ENCODE measurements at places on chromosomes 3 and 15.

DNA sequence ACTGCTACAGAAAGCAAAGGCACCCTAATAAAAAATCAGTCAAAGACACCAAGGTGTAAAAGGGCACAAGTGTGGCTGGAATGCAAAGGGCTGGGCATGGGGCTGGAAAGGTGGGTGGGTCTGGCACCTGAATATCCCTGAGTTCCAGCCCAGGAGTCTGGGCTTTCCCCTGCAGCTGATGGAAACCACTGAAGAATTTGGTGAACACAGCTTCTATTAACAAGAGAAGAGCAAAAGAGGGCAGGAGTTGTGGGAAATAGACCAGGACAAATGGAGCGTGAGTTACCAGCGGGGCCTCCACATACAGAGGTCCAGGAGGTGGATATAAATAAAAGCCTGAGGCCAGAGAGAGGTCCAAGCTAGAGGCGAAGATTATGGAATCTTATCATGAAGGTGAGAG is 45.1 kb upstream of the TPM1 start:
- no peak for DNase-seq

DNA sequence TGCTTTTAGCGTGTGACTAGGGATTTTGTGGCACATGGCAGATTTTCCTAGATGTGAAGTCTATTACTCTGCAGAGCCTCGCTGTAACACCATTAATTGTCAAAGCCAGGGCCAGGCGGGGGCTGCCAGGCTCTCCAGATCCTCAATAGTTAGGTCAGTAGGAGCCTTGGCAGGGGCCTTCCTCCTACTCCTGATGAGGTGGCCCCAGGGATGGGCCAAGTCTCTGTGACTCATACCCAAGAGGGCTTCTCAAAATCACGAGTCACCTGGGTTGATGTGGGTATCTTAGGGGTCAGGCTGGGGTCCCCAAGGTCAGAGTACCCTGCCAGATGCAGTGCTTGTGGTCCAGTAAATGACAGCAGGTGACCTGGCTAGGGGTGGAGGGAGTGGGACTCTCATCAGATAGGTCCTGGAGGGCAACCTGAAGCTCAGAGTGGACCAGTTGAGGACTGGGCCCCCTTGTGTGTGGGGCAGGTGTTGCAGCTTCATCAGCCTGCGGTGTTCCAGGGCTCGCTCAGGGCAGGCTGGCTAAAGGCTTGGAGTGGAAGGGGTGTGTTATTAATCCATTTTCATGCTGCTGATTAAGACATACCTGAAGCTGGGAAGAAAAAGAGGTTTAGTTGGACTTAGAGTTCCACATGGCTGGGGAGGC is 88.5 kb upstream of the MYZAP start:
- no peak for DNase-seq

DNA sequence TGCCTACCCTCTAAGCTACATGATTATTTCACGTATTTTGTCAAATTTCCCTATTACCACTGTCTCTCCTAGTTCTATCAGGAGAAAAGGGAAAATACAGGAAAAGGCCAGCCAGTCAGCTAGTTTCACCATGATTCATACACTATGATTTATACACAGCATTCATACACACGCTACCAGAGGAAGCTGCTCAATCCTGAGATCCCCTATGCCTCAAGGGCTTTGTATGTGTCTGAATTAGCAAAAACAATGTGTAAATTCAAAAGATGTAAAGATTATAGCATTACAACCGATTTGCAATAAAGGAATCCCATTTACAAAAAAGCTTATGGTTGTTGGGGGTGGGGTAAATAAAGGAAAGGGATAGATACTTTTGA is 3.1 kb upstream of the ACKR4 start:
- no peak for DNase-seq

DNA sequence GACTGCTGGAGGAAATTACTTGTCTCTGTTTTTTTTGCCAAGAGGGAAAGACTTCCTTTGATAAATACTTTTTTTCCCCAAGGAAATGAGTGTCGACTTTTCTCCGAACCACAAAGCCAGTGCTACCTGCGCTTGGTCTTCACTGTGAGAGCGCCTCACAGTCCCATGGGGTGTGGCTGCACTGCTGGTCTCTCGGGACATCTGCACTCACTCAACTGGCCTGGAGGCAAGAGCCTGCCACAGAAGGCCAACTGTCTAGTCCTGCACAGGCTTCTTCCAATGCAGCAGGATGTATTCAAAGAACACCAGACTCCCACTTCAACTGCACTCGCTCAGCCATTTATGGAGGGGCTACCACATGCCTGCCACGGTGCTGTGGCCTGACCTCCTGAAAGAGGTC is 40.6 kb upstream of the CGNL1 start:
- no peak for DNase-seq

DNA sequence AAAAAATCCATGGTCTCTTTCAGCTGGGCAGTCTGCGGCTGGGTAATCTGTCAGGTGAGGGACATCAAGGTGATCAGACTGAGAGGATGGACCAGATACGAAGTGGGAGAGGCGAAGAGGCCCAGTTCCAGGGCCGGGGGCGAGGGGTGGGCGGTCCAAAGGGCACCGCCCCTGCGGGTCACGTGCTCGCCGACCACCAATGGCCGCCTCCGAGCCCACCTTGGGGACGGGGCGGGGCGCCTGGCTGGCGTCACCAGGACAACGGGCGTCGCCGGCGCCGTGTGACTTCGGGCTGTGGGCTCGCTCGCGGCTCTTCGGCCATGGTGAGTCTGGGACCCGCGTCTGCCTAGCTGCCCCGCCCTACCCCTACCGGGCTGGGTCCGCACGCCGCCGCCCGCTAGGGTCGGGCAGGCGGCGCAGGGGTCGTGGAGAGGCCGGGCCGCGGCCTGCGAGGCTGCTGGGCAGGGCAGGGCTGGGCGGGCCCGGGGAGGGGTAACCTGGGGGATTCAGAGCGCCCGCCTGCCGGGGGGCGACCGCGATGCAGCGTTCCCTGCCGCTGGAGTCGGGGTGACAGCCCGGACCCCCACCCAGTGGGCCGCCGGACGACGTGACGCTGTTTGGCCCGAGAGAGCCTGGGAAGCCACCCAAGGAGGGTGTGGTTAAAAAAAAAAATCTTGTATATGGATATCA is at the start of gene FBXL2:
Gene FBXL2, plus strand, starts transcription at position 250 of the 690 bp plus-strand sequence. Its CDS starts 71 bp downstream, at position 321.
- DNase-seq: no peak

DNA sequence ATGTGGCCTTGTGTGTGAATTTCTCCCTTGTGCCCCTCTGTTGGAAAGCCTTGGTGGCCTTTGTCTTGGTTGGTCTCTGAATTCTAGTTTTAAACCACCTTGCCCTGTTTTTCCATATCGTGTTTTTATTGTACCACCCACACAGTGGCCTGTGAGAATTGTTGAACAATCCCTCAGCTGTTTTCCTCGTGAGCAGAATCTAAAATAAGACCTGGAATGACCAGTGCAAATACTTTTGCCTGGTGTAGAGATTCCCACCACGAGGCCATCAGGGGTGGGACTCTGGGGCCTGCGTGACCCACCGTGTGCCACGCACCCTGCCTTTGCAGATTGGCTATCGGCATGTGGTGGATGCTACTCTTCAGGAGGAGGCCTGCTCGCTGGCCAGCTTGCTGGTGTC is 19.0 kb upstream of the CLEC3B start:
- DNase-seq: no peak

GRCh38 chr15:88480981-88481380 is 13.5 kb downstream of the MRPS11 start:
- DNase-seq: no peak
